Bladder microvascular endothelial cell (primary cell): ENCODE measurements at places on chromosomes 6 and 20. TPM values are rescaled to one million over a fixed set of nuclear protein-coding genes. Genes with fewer than 3 reads are reported as not detected.

Gene EPPIN
- total RNA-seq: not detected in 2 replicates

Gene TNXB
- 0.49 and 6.1 TPM in 2 replicates for total RNA-seq

Gene PPP1R14C
- not detected in 2 replicates for total RNA-seq

Gene PGC
- not detected in 2 replicates for total RNA-seq

Gene DEFB124
- total RNA-seq: not detected in 2 replicates

Gene PRSS16
- not detected in 2 replicates for total RNA-seq

Gene HSPA12B
- total RNA-seq: 11.1 and 17.6 TPM in 2 replicates

Gene TGM2
- 265 and 1,184 TPM in 2 replicates for total RNA-seq

Gene TXLNB
- total RNA-seq: 1.1 and 1.2 TPM in 2 replicates

Gene OLIG3
- not detected in 2 replicates for total RNA-seq
